ENCODE measurements at places on chromosomes 2 and 18.

DNA sequence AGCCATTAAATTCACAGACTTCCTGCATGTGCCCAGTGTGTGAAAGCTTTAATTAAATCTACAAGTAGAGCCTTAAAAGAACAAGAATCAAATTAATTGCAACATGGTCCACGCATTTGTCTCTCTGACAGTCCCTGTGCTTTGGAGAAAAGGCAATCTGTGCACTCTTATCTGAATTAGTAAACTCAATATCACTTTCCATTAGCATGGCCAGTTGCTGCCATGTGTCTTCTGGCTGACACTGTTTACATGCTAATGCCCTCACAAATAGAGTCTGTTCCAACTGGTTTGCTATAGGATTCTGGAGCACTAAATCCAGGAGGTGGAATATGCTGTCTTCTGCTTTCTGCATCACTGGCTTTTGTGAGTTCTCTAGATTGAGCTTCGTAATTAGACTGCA, 434.5 kb upstream of the RAB12 start:
- no peak for DNase-seq

GRCh38 chr18:13112982-13113381, 105.6 kb upstream of the LDLRAD4 start:
- DNase-seq = peak; percentile 37

GRCh38 chr2:211033765-211034164, 477.4 kb downstream of the CPS1 start:
- DNase-seq = no peak

- no peak for DNase-seq
Measured at GRCh38 chr2:102698369-102699111, 63.3 kb upstream of the TMEM182 start.

- DNase-seq = peak; percentile 93
Measured at GRCh38 chr2:221997100-221997499, 301.7 kb downstream of the PAX3 start.

DNA sequence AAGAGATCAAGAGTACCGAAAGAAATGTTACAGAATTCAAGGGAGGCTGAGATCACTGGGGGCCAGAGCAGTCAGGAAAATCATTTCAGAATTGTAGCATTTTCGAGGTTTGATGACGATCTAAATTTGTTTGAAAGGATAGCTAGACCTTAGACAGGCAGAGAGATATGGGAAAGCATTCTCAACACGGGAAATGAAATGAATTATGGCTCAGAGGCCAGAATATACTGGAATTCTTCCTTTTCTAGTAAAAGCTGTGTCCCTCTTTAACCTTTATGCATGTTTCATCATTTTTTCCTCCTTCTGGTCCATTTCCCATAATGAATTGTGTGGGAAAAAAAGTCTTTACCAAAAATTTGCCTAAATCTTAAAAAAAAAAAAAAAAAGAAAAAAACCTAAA, 78.8 kb downstream of the NABP1 start:
- no peak for DNase-seq

- peak; percentile 60 for DNase-seq
Measured at GRCh38 chr2:112483042-112483473, 1.1 kb downstream of the TTL start.

DNA sequence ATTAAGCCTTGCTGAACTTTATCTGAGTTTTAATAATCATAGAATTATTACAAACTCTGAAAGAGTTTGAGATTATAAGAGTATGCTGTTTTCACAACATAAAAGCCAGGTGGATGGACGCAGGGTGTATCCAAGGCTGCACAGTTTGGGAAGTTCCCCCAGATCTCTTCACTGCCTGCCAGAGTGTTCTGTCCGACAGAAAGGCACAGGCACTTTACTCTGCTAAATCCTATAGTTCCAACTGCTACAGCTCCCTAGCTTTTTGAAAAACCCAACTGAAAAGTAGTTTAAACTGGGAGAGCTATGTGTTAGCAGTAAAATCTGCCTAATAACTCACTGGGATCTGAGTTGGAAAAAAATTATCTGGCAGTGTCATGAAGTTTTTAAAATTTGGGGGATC, 38.0 kb downstream of the MFSD6 start:
- DNase-seq = no peak

GRCh38 chr2:31334311-31335026, 80.1 kb downstream of the XDH start:
- peak; percentile 33 for DNase-seq

- no peak for DNase-seq
Measured at GRCh38 chr2:239574434-239575156, 173.8 kb upstream of the HDAC4 start.

GRCh38 chr2:189402932-189403331, 38.3 kb upstream of the WDR75 start:
- DNase-seq = peak; percentile 88

- DNase-seq = peak; percentile 34
Measured at GRCh38 chr2:9950521-9951271, 797 bp upstream of the GRHL1 start.

GRCh38 chr2:10876394-10876793, 35.3 kb upstream of the KCNF1 start:
- DNase-seq = no peak

DNA sequence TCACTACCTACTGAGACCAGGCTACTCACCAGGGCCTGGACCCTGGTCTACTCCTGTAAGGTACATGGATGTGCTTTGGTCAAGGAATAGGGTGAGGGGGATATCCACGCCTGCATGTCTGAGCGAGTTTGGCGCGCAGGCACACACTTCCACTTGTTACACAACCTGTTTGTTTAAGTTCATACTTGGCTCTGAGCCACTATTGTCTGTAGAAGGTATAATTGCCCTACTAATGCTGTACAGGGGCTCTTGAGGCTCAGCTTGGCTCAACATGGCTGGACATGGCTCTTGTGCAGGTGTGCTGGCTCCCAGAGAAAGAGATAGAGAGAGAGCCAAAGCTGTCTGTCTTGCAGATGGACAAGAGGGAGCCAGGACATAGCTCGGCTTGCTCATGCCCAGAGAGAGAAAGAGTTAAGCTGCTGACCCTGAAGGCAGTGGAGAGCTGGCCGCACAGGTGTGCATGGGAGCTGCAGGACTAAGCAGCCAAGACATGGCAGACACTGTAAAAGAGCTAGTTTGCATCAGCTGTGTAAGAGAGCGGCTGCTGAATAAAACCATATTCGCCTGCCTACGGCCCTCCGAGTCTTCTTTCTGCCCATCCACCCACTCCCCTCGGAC, 35.2 kb downstream of the NPPC start:
- DNase-seq = no peak

- DNase-seq = peak; percentile 95
Measured at GRCh38 chr18:56286775-56287325, 351.5 kb downstream of the TXNL1 start.

GRCh38 chr2:19235308-19235707, 123.1 kb downstream of the OSR1 start:
- DNase-seq = peak; percentile 61

GRCh38 chr18:58266291-58266690, 222.3 kb downstream of the NEDD4L start:
- peak; percentile 10 for DNase-seq

DNA sequence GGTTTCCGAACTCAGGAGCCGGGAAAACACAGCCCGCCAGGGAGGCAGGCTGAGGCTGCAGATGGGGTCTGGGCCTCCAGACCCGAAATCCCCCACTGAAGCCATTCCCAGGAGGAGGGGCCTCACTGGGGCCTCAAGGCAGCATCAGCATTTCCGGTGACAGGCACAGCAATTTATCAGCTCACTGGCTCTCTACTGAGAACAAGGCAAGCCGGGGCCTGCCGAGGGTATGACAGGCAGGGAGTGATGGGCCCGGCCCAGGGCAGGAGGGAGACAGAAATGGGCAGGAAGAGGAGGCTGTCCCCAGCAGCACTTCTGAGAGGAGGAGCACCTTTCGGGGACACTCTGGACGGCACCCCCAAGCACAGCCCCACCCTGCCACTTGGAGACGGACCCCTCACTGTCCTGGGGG, 12.5 kb downstream of the SDC1 start:
- peak; percentile 76 for DNase-seq

GRCh38 chr2:55109219-55109891, 59.1 kb upstream of the RTN4 start:
- peak; percentile 50 for DNase-seq
